ENCODE measurements at places on chromosomes 12 and 14.

DNA sequence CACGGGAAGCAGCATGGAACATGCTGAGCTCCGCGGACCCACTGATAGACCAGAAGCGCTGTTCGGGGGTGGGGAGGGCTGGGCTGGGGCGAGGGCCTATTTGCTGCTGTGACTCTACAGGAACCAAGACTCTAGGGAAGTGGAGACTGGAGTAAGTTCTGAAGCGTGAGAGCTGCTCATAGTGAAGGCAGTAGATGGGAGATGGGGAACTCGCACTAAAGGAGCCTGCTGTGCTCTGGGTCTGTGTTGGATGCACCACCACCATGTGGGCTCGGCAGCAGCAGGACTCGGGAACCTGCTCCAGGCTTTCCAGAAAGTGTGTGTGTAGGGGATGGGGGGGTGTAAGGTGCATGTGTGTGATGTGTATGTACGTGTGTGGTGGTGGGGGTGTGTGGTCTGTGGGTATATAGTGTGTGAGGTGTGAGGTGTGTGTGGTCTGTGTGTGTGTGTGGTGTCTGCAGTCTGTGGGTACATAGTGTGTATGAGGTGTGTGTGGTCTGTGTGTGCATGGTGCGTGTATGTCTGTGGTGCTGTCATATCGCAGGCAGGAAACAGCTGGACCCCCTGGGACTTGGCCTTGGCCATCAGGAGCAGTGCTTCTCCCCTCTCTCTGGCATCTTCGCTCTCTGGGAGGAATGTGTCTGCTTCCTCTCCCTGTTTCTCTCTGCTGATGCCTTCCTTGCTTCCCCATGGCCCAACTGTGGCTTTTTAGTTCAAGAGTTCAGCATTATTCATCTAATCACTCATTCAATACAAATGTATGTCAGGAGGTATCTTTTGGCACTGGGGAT lies 378.9 kb downstream of the FUT8 start:
- DNase-seq = peak; percentile 27

DNA sequence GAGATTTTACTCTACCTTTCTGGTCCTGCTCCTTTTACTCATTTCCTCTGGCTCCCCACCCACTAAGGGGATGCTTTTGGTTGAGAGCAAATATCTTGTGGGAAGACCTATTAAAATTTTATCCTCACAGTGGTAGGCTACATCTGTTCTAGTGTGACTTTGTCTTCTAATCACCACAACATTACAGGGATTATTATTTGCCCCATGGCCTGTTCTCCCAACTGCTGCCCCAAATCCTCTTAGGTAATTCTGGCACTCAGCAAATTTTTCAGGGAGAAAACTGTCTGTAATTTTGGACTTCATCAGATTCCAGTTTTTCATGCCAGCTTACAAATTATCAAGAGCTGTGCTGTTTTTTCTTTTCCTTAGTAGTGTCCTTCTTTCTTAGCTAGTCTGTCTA lies 172.3 kb downstream of the GPHN start:
- DNase-seq = no peak

GRCh38 chr12:96093543-96094196 lies 58.3 kb upstream of the LTA4H start:
- no peak for DNase-seq

GRCh38 chr12:114396153-114396868 lies 9.6 kb downstream of the TBX5 start:
- DNase-seq = no peak

- DNase-seq = no peak
These were observed 57.8 kb downstream of the RIMBP2 start for GRCh38 chr12:130658145-130658911.

- DNase-seq = no peak
These were observed 53.6 kb upstream of the CD163 start for GRCh38 chr12:7557227-7557626.

GRCh38 chr14:103552846-103553210 lies 9.6 kb downstream of the BAG5 start:
- DNase-seq = no peak

DNA sequence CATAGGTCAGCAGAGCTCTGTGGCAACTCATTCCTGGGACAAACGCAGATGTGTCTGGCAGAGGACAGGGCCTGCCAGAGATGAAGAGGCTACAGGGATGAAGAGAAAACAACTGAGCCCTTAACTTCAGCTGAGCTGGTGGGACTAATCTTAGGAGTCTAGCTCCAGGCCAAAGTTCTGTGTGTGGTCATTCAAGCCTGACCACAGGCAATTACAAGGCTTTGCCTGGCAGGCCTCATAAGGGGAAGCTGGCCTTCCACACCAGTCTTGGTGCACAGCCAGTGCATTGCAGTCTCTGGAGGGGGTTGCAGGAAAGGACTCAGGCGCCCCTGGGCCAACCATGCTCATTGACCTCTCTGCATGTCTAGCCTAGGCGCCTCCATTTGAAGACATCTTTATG lies 127.6 kb upstream of the DAAM1 start:
- DNase-seq = no peak

All from CD4-positive, alpha-beta T cell treated with Interleukin-4 for 1 hour (primary cell).